ENCODE measurements at places on chromosomes 11 and 22.
A peak's percentile ranks its signal among the peaks of the same experiment; 100 is the strongest.

- DNase-seq: no peak
These were observed 285.6 kb downstream of the ETS1 start for GRCh38 chr11:128301756-128302155.

DNA sequence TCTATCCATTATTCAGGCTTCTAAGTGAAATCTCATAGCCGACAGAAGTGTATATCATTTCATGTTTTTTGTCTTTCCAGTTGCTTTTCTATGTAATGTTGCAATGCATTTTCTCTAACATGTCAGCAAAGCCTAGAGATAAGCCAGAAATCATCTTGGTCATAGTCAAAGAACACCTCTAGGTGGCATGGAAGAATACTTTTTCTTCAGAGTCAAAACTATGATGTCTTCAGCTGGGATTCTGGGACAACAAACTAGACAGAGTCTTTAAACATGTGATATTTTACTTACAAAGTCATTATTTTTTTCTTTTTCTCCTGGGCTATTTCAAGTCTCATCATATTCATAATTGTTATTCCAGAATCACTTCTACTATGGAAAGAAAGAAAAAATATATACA lies 4.4 kb downstream of the GAS2 start:
- no peak for DNase-seq

- DNase-seq: no peak
These were observed 27.8 kb downstream of the MORC2 start for GRCh38 chr22:30940685-30941362.

GRCh38 chr22:46025973-46026898 lies 49.3 kb upstream of the WNT7B start:
- DNase-seq: no peak

- DNase-seq: no peak
These were observed 12.7 kb upstream of the LARGE1 start for GRCh38 chr22:33932997-33933396.

- no peak for DNase-seq
These were observed 204.0 kb downstream of the TBC1D22A start for GRCh38 chr22:46966495-46966845.

- DNase-seq: no peak
These were observed 43.3 kb upstream of the EP300 start for GRCh38 chr22:41048791-41049717.

- no peak for DNase-seq
These were observed 18.2 kb downstream of the LHFPL7 start for GRCh38 chr22:24928322-24928721.

GRCh38 chr11:31492320-31492913 lies 17.0 kb downstream of the IMMP1L start:
- DNase-seq: no peak

DNA sequence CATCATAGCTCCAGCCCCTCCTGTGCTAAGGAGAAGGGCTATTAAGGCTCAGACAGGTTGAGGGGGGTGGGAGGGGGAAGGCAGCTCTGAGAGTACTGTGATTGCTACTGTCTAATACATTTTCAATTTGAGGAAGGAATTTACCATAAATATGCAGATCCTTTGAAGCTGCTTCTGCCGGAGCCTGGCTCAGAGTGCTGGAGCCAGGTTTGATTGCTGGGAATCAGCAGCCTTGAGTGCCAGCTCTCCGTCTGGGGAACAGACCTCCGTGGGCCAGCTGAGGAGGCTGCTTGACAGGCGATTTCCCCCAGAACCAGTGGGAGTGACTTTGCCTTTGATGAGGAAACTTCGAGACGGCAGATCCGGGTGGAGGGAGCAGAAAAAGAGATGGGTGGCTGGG lies 141.7 kb upstream of the TBCEL start:
- DNase-seq: no peak

- DNase-seq: no peak
These were observed 51.3 kb upstream of the CD44 start for GRCh38 chr11:35087648-35088047.

DNA sequence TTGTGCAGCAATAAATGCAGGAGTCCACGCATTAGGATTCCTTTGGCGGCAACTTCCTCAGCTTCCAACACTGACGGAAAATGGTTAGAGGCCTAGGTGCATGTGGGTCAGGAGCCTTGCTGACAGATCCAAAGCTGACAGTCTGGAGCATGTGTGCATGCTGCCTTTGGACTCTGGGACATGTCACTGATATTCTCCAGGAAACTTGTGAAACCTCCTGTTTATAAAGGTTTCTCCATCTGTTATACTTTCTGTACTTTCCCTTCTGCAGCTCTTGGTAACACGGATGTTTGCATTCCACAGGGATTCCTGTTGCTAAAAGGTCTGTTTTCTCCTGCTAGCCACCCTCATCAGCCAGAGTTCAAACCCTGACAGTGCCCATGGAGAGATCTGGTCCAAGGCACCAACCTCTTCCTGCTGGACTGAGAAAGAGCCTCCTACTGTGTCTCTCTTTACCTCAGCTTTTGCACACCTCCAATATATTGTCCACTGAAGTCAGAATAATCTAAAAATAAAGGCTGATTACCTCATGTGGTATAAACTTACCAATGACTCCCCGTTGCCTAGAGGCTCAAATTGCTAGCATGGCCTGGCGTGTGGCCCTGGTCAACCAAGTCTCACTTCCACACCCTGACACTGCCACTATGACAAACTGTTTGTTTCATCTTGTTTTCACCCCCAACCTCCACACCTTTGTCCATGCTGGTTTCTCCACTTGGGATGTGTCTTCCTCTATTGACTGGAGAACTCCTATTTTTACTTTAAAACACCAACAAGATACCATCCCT lies 31.1 kb upstream of the LYVE1 start:
- no peak for DNase-seq

DNA sequence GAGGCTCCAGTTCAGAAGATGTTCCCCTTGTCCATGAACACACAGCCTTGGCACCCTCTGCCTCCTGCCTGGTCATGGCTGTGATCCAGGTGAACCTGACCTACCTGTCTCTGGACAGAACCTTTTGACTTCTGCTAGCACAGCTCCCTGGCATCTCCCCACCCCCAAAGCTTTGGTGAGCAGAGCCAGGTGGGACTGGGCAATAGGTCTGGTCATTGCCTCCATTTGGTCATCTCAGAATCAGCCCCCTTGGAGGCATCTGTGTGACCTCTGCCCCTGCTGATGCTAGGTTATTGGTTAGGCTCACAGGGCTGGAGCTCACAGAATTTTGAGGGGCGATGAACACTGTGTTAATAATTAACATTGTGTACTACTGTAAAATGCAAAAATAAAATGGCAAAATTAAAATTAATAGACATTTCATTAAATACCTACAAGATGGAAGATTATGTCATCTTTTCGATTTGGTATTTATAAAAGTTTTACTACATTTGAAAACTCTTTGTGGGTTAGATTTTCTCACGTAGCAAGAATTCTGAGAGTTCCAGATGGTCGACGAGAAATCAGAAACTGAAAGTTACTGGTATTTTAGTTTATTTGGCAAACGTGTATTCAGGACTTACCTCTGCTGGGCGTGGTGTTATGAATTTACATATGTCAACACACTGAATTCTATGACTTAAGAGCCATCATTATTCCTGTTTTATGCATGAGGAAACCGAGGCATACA lies 8.3 kb upstream of the KIAA0930 start:
- no peak for DNase-seq

DNA sequence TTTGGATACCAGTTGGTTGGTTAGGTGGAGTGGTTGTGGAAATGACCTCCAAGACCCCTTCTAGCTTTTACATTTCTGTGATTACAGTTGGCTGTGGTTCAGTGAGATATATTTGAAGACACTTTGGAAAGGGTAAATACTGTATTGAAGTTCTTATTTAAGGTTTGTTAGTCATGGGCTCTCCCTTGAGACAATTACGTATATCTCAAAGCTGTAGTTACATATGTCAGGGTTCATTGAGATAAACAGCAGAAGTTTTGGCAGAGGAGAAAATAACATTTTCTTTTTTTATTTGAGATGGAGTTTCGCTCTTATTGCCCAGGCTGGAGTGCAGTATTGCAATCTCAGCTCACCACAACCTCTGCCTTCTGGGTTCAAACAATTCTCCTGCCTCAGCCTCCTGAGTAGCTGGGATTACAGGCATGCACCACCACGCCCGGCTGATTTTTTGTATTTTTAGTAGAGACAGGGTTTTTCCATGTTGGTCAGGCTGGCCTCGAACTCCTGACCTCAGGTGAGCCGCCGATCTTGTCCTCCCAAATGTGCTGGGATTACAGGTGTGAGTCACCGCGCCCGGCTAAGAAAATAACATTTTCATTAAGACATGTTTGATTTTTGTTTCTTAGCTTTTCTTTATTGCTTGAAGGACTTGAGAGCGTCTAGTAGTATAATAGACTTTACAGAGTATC lies 1.9 kb downstream of the RNF121 start:
- DNase-seq: no peak

DNA sequence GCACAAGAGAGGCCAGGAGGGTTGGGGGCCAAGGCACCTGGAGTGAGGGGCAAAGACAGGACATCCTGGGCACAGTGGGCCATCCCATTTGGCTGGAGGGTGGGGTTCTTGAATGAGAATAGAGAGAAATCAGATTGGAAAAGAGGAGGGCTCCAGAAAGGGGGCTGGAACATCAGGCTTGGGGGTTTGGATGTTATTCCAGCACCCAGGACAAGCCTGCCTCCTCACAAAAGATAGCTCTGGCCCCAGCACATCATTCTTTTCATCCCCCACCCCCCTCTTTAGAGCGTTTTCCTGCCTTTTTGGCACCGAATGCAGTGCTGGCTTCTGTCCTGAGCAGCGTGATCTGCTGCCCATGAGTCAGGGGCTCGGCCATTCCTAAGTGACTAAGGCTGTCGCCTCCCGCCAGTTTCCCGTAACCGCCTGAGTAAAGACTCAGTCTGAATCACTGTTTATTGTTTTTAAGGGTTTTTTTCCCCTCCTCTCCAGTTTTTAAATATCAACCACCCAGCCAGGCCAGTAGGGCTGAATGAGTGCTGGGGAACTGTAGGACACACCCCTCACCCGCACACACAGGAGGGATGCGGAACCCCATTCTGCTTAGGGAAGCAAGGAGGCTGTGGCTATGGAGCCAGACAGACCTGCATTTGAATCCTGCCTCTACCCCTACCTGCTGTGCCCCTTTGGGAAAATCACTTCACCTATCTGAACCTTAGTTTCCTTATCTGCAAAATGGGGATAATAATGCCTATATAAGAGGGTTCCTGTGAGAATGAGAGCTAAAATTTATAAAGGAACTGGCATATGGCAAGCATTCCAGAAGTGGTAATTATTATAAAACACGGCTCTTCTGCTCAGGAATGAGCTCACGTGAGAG lies 32.4 kb upstream of the NAV2 start:
- DNase-seq: no peak

GRCh38 chr11:110774138-110775014 lies 62.1 kb upstream of the ARHGAP20 start:
- no peak for DNase-seq

- DNase-seq: no peak
These were observed 924.3 kb downstream of the TBC1D22A start for GRCh38 chr22:47686594-47687345.

GRCh38 chr11:45828996-45829395 lies 18.3 kb upstream of the CRY2 start:
- DNase-seq: no peak

DNA sequence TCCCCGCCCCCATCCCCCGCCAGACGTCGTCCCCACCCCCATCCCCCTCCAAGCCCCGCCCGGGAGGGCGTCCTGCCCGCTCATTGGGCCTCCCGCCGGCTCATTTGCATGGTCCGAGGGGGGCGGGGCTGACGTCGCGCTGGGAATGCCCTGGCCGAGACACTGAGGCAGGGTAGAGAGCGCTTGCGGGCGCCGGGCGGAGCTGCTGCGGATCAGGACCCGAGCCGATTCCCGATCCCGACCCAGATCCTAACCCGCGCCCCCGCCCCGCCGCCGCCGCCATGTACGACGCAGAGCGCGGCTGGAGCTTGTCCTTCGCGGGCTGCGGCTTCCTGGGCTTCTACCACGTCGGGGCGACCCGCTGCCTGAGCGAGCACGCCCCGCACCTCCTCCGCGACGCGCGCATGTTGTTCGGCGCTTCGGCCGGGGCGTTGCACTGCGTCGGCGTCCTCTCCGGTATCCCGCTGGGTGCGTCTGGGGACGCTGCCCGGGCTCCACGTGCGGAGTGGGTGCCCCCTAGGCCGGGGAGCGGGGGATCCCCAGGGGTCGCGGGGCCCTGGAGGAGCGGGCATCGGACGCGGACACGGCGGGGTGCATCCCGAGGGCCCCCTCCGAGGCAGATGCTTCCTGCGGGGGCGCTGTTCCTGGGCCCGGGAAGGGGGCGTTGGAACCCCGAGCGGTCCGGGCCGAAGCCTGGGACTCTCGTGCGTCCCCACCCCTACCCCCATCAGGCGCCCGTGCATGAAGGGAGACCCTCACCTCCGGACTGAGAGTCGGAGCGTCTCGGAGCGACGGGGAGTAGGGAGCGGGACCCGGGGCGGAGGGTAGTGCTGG lies at the start of gene PNPLA3:
TSS of gene PNPLA3 (plus strand) at position 175 of the 834 bp plus-strand sequence. CDS start at position 282, 107 bp downstream.
- peak; percentile 45 for DNase-seq

DNA sequence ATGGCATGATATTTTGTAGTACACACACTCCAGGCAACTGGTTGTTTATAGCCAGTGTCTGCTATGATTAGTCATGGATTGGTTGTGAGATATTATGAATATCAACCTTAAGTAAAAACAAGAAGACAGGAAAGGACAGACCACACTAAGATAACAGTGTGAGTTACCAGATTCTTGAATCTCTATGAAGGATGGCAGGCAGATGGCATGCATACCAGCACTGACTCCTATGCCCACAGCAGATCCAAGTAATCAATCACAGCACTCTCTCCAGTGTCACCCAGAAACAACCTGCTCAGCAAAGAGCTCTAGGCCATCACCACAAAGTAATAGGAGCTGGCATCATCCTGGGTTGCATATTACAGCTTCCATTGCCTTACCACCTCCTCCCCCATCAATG lies 116.6 kb downstream of the GALNT18 start:
- no peak for DNase-seq

DNA sequence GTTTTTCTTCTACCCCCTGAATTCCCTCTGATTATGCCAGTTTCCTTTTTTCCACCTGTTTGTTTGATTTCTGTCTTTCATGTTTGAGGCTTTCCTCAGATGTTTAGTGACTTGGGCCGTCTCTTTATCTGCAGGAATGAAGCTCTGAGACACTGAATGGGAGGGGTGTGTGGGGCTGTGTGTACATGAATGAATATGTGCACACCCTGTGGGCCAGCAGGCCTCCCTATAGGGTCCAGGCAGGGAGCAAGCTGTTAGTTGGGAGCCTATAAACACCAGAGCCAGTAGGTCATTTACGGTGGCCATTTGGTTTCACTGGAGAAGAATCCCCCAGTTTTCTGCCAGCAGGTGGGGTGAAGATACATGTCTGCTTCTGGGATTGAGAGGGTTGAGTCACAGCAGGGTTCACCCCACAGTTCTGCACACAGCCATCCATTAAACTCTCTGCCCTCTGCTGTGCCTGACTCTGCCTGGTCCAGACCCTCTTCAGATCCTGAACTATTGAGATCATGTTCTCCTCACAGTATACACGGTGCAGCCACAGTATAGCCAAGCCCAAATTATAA lies 34.8 kb downstream of the BARX2 start:
- no peak for DNase-seq

GRCh38 chr11:69708736-69709401 lies 5.0 kb upstream of the FGF19 start:
- DNase-seq: no peak

- no peak for DNase-seq
These were observed 65.6 kb upstream of the SESN3 start for GRCh38 chr11:95296621-95297025.

Data from activated CD8-positive, alpha-beta memory T cell treated with anti-CD3 and anti-CD28 coated beads for 1 hour (primary cell).